ENCODE measurements at places on chromosomes 4 and X. TPM values are rescaled to one million over a fixed set of nuclear protein-coding genes. Genes with fewer than 3 reads are reported as not detected.

DNA sequence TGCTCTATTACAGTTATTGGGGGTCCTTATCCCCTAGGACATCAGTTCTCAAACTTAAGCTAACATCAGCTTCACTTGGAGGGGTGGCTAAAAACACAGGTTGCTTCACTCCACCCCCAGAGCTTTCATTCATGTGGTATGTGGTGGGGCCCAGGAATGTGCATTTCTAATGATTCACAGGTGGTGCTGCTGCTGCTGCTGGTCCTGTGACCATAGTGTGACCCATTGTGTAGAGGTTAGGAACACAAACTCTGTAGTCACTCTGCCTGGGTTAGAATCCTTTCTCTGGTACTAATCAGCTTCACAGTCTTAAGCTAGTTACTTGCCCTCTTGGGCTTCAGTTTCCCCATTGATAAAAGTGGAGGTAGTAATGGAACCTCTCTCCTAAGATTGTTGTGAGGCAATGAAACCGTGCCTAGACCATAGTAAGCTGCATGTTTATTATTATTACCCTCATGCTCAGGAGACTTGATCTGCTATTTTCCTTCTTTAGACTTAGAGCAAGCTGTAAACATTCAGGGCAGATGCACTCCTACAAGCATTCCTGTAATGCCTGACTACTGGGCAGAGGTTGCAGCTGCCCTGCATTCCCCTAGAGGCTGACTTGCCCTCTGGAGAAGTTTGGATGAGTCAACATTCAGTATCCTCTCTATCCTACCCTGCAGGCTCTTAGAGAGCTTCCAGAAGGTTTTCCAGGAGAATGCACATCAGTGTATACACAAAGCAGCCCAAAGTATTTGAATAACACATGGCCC, 94.1 kb upstream of the ACSL4 start:
- no peak overlapping the region for H3K4me3 ChIP-seq
- H3K27ac ChIP-seq: no peak overlapping the region
- H3K27me3 ChIP-seq: no peaks in the 10 kb centered on the region

DNA sequence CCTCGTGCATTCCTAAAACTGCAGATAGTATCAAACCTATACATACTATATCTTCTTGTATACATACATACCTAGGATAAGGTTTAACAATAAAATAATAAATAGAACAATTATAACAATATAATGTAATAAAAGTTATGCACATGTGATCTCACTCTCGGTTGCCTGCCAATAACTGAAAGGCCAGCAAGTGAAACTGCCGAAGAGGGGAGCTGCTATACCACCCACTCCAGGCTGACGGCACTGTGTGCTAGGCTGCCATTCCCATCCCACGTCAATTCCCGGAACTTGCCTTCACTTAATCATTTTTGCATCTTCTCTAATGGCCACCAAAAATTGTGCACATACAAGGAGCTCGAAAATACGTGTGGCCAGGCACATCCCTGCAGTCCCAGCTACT, 451.1 kb upstream of the FAT1 start:
- H3K4me1 ChIP-seq: no peaks in the 10 kb centered on the region
- H3K4me3 ChIP-seq: no peak overlapping the region
- H3K36me3 ChIP-seq: no peaks in the 10 kb centered on the region

ERCC6L gene
- total RNA-seq: not detected

POLN gene
- 2.2 TPM for total RNA-seq

GRCh38 chr4:152628128-152628527, 51.7 kb downstream of the TMEM154 start:
- no peaks in the 10 kb centered on the region for H3K36me3 ChIP-seq
- no peaks in the 10 kb centered on the region for H3K27me3 ChIP-seq
- H3K27ac ChIP-seq: no peak overlapping the region
- H3K4me1 ChIP-seq: no peaks in the 10 kb centered on the region
- DNase-seq: peak; percentile 50
- no peak overlapping the region for H3K4me3 ChIP-seq

GRCh38 chr4:30716681-30717207, 3.4 kb upstream of the PCDH7 start:
- H3K4me1 ChIP-seq: peaks cover 50% of the 10 kb centered on the region
- peak overlapping the region; percentile 77 for H3K4me3 ChIP-seq
- DNase-seq: no peak
- H3K27ac ChIP-seq: peak overlapping the region; percentile 88

GRCh38 chrX:42821803-42822443, 44.0 kb upstream of the PPP1R2C start:
- no peaks in the 10 kb centered on the region for H3K36me3 ChIP-seq
- no peaks in the 10 kb centered on the region for H3K4me1 ChIP-seq
- no peak overlapping the region for H3K4me3 ChIP-seq
- H3K27me3 ChIP-seq: no peaks in the 10 kb centered on the region
- peak; percentile 44 for DNase-seq

DNA sequence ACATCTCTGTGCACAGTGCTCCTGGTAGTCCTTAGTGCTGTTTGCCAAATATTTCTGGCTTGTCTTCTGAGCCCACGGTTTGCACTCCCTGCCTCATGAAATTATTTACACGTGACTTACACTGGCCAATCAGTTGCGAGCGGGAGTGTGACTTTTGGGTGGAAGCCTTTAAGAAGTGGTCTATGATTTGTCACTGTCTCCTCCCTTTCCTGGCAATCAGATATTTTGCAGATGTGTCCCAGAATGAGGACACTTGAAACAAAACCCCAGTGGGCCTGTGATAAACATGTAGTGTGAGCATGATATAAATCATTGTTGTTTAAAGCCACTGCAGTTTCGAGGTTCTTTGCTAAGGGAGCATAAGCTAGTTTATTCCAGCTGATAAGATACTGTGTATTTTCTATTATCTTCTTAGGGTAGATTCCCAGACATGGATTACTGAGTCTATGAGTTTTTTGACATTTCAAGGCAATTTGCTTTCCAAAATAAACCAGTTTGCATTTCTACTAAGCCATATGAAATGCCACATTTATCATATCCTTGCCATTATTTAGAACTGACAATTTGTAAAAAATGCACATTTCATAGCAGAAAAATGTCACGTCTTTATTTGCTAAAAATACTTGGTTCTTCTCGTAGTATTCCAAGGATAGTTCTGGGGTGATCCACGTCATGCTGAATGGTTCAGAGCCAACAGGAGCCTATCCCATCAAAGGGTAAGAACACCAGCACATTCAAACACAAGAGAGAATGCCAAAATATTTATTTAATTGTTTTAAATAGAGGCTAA, 12.0 kb downstream of the BST1 start:
- no peaks in the 10 kb centered on the region for H3K27me3 ChIP-seq
- no peak overlapping the region for H3K27ac ChIP-seq
- no peaks in the 10 kb centered on the region for H3K36me3 ChIP-seq
- no peak overlapping the region for H3K4me3 ChIP-seq

DNA sequence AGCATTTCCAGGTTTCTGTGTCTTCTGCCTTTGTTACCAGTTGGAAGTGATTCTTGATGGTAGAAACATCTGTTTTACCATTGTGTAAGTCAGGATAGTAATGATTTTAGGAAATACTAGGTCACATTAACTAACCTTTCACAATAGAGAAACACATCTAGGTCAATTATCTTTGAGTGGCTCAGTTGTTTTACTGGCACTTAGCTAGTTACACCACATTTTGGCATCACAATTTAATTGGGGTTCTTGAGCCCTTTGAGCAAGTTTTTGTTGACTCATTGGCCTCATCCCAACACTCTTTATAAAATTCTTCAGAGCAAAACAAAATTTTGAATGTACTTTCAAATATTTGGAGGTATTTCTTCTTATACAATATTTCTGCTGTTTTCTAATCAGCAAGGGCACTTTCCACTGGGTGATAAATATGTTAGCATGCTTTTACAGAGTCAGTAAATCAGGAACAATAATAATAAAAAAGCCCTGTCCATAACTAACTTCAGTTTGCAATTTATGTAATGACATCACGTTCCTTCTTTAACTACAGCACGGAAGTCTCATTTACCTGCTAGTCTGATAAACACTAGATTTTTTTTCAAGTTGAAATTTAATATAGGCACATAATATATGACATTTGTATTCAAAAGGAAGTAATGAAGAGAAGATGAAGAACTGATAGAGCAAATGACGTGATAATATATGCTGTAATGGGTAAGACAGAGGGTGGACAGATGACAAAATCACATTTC, 64.8 kb upstream of the GK2 start:
- no peak for DNase-seq
- no peaks in the 10 kb centered on the region for H3K36me3 ChIP-seq
- H3K4me1 ChIP-seq: no peaks in the 10 kb centered on the region
- no peak overlapping the region for H3K27ac ChIP-seq
- H3K4me3 ChIP-seq: no peak overlapping the region
